Right lobe of liver (tissue), 6 donors: ENCODE measurements at places on chromosomes 6 and 20. TPM values are rescaled to one million over a fixed set of nuclear protein-coding genes. Genes with fewer than 3 reads are reported as not detected.

DNA sequence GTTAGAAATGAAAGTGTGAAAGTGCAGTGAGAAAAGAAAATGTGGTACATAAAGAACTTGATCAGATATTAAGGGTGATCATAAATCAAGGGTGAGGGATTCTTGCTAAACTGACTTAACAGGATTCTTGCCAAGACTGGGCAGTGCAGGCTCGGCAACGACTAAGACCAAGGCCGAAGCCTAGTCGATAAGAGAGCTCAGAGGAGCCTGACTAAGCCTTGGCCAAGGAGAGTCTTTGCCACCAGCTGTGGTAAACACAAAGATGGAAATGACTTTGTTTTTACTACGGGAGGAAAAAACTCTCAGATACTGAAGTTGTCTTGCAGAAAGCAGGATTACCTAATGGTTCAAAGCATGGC is 196.6 kb downstream of the LY86 start:
- peak; percentile 36 for DNase-seq

DNA sequence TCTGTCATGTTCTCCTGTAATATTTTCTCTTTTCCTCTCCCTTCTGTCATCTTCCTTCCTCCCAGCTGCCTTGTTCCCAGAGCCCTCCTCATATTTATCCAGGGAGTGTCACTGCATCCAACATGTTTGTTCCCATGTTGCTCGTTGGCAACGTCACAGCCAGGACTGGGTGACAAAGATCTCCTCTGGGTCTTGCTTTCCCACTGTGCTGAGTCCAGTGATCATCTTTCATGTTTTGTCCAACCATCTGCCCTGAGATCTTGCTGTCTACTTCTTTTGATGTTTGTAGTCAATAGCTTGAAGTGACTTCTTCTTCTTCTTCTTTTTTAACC is 26.6 kb downstream of the FARS2 start:
- DNase-seq: no peak

DNA sequence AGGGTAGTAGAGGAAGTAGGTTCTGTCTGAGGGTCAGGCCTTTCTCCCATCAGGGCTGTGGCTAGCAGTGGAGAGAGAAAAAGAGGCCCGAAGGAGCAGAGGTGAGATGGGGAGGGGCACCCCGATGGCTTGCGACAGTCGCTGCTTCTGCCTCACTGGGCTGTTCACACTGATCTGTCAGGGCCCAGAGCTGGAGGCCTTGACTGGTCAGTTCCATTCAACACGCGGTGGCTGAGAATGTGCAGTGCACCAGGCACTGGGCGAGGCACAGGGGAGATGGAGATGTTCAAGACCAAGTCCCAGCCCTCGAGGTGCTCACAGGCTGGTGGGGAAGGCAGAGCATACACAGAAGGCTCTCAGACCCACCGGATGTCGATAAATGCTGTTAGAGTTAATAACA is 21.4 kb downstream of the SLC12A5 start:
- no peak for DNase-seq

DNA sequence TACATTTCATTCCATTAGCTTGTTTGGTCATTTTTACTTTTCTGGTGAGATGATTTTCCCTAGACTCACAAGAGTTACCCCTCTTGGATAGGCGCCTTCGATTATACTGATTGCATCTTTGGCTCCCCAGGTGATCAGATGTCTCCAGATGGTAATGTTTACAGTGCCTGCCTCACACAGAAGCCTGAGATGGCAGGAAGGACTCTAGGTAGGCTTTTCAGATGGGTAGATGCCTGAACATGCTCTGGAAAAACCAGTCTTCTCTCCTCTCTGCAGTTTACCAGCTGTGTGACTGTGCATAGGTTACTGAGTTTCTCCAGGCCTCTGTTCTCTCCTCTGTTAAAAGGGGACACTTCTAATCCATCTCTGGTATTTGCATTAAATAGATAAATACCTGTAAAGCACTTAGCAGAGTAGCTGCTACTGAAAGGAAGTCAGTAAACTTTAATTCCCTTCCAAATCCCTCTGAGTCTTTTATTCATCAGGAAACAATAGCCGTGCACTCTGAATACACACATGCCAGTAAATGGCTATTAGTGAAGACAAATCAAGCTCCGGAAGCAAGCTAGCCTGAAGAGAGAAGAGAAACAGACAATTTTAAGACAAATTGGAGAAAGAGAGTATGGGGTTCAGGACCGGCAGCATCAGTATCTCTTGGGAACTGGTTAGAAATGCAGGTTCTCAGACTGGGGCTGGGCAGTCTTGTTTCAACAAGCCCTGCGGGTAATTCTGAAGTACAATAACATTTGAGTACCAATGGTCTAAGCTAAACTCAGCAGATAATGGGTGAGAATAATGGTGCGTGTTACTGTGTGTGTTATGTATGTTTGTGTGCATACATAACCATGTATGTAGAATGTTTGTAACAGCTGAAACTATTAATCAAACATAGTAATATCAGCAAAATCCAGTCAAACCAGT is 139.4 kb downstream of the UST start:
- DNase-seq: no peak

GRCh38 chr20:4216142-4216735 is 200.9 kb upstream of the RNF24 start:
- no peak for DNase-seq

DNA sequence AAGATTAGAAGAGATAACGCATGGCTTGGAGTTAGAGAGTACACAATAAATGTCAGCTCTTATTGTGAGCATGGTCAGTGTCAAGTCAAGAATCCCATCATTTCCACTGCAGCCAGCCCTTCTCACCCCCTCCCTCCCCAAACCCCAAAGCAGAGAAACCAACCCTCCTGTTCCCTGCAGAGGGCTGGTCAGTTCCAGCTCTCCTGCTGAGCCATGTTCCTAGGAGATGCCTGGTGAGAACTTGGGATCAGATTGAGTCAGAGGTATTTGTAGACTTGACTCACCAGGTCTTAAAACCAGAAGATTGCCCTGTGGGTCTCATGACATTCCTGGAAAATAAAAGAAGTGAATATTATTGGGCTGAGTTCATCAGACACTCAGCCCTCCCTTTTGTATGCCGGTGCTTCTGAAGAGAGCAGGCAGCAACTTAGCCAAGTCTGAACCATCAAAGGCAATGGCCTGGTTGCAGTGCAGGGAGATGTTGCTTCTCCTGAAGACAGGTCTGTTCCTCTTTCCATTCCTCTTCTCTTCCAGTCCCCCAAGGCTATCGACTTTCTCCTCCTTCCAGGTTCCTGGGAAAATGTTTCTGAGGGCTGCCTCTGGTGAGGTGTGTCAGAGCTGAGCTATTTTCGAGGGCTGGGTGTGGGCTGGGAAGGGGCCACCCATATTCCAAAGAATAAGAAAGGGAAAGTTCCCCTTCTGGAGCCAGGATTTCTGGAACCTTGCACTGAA is 278.2 kb upstream of the SUPT3H start:
- no peak for DNase-seq

Gene TMEM217
- 0.15 TPM for total RNA-seq

GRCh38 chr20:35657271-35657670 is 7.4 kb downstream of the CPNE1 start:
- no peak for DNase-seq

Gene RAET1L
- total RNA-seq: not detected

Gene MUC22
- not detected for total RNA-seq

Gene LCA5
- total RNA-seq: 0.62 TPM

Gene FOXQ1
- total RNA-seq: 4.0 TPM

Gene HEY2
- 2.6 TPM for total RNA-seq

- DNase-seq: no peak
Measured at GRCh38 chr6:153595903-153596302, 443.1 kb upstream of the OPRM1 start.

GRCh38 chr6:4352731-4353130 is 217.4 kb upstream of the ECI2 start:
- no peak for DNase-seq

DNA sequence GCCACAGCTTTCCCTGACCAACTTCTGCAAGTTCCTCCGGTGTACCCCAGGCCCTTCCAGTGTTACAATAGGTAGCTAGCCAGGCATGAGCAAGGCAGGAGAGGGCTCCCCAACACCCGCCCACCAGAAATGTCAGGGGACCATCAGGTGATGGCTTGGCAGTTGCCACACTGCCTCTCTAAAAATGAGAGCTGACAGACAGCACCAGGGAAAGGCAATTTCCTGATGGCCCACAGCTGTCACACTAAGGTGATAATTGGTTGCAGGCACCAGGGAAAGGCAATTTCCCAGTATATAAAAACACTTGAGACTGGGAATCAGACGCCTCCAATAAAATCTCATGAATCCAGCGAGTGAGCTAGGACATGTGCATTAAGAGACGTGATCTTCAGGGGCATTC is 49.9 kb downstream of the PXDC1 start:
- DNase-seq: no peak

DNA sequence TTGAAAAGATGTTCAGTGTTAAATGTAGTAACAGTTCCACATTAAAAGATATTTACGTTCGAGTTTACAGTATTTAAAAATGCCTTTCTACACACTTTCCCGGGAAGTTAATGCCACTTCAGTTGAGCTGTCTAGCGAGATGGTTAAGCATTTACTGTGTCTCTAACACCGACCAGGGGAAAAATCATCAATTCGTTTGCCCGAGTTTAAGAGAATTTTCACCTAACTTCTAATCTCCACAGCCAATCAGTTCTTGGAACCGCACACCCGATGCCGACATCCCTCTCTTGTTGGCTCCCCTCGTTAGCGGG is 58.2 kb downstream of the FAM217A start:
- DNase-seq: no peak

- DNase-seq: no peak
Measured at GRCh38 chr6:7172649-7173048, 64.9 kb downstream of the RREB1 start.

Gene SERINC1
- 101 TPM for total RNA-seq

GRCh38 chr6:15343490-15344191 is 97.8 kb downstream of the JARID2 start:
- DNase-seq: no peak

Gene CNR1
- total RNA-seq: 0.14 TPM

- no peak for DNase-seq
Measured at GRCh38 chr6:31002471-31002870, 7.8 kb upstream of the MUC22 start.

GRCh38 chr6:53647462-53648094 is 18.0 kb downstream of the KLHL31 start:
- DNase-seq: no peak

DNA sequence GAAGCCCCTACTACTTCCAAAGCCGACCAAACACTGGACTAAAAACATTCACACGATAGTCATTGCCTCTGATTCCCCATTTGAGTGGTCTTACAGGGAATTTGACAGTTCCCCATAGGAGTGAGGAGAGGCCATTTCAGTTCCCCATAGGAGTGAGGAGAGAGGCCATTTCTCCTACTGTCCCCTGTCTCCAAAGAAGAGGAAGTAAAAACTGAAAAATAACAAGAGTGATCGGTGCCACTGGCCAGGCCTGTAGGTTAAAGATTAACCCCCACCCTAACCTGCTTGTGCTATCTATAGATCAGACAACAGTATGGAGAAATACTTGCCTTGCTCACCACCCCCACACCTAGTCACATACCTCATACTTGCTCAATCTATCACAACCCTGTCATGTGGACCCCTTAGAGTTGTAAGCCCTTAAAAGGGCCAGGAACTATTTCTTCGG is 204.0 kb upstream of the MOCS1 start:
- DNase-seq: no peak

GRCh38 chr6:156943816-156944215 is 166.6 kb downstream of the ARID1B start:
- DNase-seq: no peak

Gene BANF2
- total RNA-seq: not detected

DNA sequence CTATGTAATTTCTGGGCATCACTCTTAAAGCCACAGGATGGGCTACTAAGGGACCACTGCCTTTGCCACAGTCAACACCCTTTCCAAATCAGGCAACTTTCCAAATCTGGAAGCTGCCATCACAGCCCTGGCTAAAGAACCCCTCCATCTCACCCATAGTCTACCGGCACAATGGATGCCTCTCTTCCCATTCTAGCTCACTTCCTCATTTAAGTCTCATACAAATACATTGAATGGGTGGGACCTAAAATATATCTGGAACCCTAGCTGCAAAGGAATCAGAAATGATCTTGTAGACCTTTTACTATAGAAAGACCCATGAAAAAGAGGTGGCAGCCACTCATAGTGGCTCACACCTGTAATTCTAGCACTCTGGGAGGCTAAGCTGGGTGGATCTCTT is 3.3 kb upstream of the TREML4 start:
- DNase-seq: no peak

- no peak for DNase-seq
Measured at GRCh38 chr6:144920391-144920961, 635.3 kb downstream of the UTRN start.

DNA sequence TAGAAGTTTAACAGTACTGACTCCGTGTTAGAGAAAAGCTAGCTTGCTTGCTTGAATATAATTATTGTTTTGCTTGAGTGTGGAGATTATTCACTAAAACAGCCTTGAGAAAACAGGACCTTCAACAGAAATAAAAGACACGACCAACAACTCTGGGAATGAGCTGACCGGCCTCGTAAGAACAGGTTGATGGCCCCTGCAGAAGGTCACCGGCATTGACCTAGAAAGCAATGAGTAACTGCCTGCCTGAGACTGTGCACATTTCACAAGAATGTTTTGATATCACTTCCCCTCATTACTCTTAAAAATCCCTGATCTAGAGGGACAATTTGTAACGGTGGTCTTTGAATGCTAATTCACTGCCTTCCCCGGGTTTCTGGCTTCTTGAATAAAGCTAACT is 49.4 kb downstream of the SEL1L2 start:
- DNase-seq: no peak

Gene SPDEF
- not detected for total RNA-seq

DNA sequence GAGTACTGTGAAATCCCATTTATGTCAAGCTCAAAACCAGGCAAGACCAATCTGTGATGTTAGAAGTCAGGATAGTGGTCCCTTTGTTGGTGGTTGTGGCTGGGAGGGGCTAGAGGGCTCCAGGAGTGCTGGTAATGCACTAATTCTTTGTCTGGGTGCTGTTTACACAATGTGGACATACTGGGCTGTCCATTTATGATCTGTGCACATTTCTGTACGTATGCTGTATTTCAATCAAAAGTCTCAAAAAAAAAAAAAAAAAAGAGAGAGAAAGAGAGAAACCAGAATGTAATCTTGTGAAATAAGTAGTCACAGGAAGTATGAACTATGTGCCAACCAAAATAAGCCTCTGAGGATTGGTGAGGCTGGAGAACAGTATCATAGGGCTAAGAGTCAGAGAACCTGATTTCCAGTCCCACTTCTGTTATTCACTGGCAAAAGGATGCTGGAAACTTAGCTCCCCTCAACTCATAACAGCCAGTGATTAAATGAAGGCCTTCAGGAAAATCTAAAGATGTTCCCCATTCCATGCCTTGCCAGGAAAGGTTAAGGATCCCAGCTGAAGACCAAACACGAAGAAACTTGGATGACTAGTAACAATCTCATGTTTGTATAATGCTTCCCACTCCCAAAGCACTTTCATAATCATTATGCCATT is 19.6 kb upstream of the TRAM2 start:
- DNase-seq: no peak

DNA sequence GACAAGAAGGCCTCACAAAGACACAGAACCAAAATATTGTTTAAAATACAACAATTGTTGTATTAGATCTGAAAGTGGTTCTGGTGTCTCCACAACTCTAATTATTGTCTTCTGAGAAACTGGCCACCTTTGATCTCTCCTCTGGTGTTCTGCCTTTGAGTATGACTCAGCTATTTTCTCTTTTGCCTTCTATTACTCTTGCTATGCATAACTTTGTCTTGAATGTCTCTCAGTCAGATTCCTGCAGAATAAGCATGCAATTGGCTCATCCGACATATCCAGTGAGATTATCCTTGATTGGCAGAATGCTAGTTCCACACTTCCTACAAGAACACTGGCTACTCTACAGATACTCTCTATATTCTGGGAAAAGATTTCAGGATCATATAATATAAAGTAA is 14.3 kb upstream of the EPM2A start:
- no peak for DNase-seq
